ENCODE measurements at places on chromosomes 6 and 20.
A peak's percentile ranks its signal among the peaks of the same experiment; 100 is the strongest.

DNA sequence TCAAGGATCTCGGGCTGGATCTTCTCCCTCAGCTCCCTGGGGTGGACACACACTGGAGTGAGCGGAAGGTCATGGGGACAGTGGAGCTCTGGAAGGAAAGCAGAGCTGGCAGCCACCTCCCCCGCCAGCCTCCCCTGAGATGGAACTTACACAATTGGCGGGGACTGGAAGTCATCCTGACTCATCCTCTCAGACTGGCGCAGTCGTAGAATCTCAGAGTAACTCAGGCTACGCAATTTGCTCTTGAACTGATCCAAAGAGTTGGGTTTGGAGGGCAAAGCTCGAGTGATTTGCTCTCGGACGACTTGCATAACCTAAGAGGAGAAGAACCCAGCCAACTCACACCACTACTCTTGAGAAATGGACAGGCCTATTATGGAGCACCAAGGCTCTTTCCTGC lies 34.8 kb downstream of the ELMO2 start:
- no peak for DNase-seq

DNA sequence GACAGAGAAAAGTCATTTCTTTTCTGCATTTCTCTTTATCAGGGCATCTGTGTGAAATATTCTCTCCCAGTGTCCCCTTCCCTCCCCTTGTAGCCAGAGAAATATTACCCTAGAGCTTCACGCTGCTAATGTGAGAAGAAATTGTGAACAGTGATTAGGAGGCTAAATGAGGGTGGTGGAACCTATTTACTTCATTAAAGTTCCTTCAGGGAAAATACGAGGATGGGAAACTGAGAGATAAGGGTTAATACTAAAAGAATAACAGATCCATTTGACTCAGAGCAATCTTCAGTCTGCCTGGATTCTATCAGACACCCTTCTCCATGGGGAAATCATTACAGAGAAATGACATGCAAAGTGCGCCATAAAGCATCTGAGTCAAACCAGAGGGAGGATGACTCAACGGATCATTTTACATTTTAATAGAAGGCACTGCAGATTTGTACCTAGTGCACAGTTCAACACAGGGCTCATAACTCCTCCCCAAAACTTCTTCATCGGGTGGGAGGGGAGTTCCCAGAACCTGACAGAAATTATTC lies 131.3 kb downstream of the GJA10 start:
- no peak for DNase-seq

- peak; percentile 75 for DNase-seq
These were observed 580 bp upstream of the SYCP2 start for GRCh38 chr20:59933849-59934585.

DNA sequence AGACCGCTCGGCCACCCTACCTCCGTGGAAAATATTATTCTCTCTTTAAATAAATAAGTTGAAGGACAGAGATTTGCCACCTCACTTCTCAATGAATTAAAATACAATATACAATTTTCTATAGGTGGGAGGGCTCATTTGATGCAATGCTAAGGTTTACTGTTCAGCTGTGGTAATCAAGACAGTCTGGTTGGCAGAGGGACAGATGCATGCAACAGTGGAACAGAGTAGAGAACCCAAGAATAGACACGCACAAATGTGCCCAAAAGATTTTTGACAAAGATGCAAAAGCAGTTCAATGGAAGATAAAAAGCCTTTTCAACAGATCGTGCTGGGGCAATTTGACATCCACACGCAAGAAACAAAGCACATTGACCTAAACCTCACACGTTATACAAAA lies 145.2 kb downstream of the CEBPB start:
- DNase-seq = no peak

DNA sequence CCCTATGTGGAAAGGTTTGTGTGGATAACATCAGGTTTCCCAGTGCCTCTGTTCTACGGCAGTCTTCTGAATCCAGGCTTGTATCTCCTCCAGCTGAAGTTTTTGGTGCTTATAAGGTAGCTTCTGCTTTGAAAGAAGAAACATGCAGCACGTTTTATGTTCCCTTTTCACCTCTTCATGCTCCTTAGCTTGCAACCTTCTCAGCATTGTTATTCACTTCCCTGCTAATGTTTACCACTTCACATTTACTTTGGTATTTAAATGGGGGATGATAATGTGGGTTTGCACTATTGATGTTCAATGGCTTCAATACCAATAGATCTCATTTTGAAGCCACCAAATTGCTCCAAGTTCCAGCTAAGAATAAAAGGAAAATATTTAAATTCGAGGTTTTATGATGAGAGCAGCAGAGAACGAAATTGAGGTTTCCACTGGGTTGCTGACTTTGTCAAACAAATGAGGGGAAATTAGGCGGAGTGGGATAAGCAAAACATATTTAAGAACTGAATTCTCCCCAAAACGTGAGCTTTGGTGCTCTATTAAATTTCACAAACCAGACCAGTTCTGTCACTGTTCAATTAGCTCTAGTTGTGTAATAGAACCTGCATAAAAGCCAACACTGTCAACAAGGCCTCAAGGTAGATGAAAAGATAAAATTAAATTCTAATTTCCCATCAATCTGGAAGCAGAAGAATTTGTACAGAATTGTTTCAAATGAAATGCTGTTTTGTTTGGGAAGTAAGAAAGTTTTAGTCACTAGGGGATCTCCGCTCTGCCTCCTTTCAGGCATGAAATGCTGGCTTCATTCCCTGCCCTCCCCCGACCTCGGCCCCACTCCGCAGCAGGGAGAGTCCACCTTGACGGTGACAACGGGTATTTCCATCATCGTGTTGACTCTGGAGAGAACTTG lies 1.4 kb downstream of the IL22RA2 start:
- no peak for DNase-seq

GRCh38 chr20:14569641-14570040 lies 232.2 kb upstream of the FLRT3 start:
- DNase-seq = no peak

GRCh38 chr6:3546121-3546520 lies 89.3 kb upstream of the SLC22A23 start:
- no peak for DNase-seq

DNA sequence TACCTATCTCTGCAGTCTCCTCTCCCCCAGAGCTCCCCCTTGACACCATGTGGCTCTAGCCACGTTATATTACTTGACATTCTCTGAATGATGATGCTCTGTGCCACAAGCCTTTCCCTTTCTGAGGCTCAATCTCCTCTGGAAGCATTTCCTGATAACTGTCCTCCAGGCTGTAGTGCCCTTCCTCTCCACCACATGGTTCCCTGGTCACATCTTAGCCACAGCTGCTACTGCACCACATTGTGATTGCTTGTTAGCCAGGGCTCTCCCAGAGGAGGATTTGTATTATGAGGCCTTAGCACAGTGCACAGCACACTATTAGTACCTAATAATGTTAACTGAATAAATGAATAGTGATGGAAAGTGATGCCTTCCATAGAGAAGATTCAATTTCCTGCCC lies 63.9 kb upstream of the RCAN2 start:
- no peak for DNase-seq

GRCh38 chr6:157443066-157443800 lies 62.2 kb downstream of the ZDHHC14 start:
- peak; percentile 48 for DNase-seq

Measured in T-helper 1 cell (primary cell).